Gastroesophageal sphincter (tissue), 4 donors: ENCODE measurements at places on chromosomes 7 and 10.

- ATAC-seq, result no peak
These were observed 84.9 kb upstream of the GATA3 start for GRCh38 chr10:7969623-7970022.

DNA sequence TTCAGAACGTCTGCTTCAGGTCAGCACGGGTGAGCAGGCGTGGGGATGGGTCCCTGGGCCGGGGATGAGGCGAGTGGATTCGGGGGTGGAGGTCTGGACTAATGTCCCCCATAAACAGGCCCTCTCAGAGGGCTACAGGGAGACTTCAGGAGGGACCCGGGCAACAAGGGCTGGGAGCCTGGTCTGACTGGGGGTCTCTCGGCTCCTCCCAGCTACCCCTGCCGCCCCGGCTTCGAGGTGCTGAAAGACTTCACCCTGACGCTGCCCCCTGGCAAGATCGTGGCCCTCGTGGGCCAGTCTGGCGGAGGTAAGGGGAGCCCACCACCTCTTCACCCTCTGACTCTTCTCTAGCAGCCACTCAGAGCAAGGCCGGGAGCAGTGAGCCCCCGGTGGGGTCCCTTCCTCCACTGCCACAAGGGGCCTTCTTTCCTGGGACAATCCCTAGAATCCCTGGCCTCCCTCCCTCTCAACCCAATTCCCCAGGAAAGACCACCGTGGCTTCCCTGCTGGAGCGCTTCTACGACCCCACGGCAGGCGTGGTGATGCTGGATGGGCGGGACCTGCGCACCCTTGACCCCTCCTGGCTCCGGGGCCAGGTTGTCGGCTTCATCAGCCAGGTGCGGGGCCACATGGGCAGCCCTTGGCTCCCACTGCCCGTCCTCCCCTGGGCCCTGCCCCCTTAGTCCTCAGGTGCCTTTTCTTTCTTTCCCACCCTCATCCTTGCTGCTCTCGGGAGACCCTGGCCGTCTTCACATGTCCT is 7.5 kb upstream of the ASIC3 start:
- no peak for ATAC-seq

DNA sequence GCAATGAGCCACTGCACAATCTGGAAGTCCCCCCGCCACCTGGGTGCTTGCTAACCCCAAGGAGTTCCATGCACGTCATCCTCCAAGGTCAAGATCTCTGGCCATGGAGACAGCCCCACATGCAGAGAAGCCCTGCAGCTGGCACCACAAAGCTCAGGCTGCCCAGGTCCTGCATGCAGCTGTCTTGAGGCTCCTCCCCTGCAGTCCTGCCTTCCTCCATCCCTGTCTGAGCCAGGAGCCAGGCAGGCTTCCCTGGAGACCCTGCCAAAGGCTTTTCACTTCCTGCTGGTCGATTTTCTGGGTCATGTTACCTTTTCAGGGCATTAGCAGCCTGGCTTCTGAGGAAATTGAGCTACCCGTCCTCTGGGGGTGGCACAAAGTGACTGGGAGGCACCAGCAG is 12.5 kb upstream of the TMEM72 start:
- ATAC-seq, result no peak

DNA sequence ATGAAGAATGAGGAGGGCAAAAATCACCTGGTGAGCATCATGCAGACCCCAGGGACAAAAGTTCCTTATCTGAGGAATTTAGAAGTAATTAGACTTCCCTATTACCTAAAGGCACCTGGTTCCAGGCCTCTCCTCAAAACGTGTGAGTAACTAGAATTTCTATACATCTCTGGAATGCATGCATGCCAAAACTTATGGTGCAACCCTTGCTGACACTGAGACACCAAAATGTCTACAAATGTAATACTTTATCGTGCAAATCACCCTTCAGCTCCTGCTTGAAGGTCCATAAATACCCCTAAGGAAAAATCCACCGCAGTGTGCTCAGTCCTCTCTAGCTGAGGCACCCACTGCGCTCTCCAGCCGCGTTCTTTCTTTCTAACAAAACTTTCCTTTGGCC is 84.2 kb downstream of the PAXIP1 start:
- no peak for ATAC-seq

GRCh38 chr7:50147951-50148808 is 55.1 kb upstream of the ZPBP start:
- ATAC-seq, result no peak

- peak; percentile 74 for ATAC-seq
These were observed 20.4 kb downstream of the SH2B2 start for GRCh38 chr7:102306916-102307677.

DNA sequence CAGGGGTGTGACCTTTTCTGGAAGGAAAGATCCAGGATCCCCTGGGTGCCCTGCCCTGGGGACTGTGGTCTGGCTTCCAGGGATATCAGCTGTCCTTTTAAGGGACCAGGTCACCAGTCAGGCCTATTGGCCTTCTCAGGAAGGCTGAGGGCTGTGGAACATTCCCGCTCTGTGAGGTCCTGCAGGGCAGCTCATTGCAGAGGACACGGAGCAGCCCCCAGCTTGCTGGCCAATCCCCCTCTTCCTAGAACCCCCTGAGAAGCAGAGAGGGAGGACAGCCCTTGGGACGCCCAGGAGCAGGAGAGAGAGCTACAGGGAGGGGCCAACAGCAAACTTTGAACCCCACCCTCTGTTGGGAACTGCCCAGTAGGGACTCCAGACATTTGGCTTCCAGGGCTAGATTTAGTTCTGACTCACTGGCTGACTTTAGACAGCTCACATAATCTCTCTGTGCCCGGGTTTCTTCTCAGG is 67.9 kb upstream of the COL13A1 start:
- peak; percentile 28 for ATAC-seq

DNA sequence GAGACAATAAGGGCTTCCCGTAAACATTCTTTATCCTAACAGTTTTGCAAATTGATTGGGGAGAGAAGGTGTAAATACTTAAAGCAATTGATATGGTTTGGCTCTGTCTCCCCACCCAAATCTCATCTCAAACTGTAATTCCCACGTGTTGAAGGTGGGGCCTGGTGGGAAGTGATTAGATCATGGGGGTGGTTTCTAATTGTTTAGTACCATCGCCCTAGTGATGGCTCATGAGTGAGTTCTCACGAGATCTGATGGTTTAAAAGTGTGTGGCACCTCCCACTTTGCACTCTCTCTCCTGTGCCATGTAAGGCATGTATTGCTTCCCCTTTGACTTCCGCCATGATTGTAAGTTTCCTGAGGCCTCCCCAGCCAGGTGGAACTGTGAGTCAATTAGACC is 22.1 kb upstream of the CAPZA2 start:
- no peak for ATAC-seq

- ATAC-seq, result no peak
These were observed 197.3 kb downstream of the PPP1R9A start for GRCh38 chr7:95104739-95105138.

GRCh38 chr10:98436704-98437103 is 10.0 kb downstream of the HPS1 start:
- no peak for ATAC-seq

GRCh38 chr7:27201580-27202017 is 1.7 kb upstream of the HOXA13 start:
- ATAC-seq, result no peak

DNA sequence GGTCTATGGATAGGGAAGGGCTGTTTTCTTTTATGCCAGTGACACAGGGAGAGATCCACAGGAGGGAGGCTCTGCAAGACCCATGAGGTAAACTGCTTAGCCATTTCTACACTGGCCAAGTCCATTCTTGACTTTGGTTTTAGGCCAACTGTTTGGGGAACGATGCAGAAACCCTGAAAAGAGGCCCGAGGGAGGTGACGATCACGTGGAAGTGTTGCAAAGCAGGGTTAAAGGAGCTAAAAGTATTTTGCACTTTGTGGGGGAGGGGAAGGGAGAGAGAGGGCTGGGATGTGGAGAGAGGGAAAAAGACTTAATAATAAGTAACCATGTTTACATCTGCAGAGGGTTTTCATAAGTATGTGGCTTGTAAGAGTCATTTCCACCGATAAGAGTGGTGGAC is 239.7 kb downstream of the EMX2 start:
- no peak for ATAC-seq

GRCh38 chr10:131212763-131213325 is 98.7 kb downstream of the TCERG1L start:
- ATAC-seq, result no peak

DNA sequence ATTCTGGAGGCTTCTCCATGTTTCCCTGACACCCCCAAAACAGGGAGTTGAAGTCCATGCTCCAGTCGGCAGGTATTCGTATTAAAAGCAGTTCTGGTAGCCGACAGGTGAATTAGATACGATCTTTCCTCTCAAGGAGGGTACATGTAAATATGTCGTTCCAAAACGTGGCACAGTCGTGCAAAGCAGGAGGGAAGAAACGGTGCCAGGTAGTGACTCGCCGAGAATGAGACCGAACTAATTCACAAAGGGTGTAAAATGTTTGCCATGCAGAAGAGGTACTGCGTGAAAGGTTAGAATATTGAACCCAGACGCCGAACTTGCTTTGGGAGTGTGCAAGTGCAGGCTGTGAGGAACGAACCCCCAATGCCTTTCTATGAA is 483 bp downstream of the EDRF1 start:
- ATAC-seq, result no peak

GRCh38 chr7:158676171-158676840 is 28.3 kb downstream of the NCAPG2 start:
- ATAC-seq, result no peak

DNA sequence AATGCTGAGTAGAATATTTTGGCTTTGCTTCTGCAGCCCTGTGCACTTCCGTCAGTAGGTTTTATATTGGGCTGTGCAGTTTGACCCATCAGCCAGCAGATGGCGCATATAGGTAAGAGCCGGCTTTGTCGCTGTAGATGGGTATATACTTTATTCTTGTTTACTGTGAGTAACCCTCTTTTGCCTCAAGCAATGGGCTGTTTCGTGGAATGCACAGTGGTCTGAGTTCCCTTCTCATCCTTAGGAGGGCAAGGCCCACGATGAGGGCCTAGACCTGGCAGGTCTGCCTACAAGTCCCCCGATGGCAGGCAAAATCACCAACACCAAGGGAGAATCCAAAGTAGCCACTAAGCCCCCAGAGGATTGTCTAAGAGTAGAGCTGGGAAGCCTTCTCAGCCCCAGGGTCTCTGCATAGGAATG is 1002.9 kb upstream of the KCND2 start:
- no peak for ATAC-seq

- ATAC-seq, result no peak
These were observed 103.0 kb downstream of the NXPH1 start for GRCh38 chr7:8536431-8536830.

GRCh38 chr10:88620441-88620840 is 33.9 kb downstream of the LIPJ start:
- no peak for ATAC-seq

DNA sequence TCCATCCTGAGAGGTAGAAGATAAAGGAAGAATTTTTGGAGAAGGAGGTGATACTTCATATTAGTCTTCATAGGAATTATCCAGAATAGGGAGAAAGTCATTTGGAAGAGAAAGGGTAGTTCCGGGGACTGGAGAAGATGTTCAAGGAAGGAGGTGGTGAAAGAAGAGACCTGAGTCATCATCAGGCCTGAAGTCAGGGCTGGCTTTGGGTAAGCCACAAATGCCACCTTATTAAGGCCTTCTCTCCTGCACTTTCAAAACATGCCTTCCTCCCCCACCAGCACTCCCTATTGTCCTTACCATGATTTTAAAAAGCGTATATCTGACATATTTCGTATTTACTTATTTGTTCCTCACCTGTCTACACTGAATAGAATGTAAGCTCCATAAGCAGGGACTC is 112.2 kb upstream of the LRGUK start:
- ATAC-seq, result no peak

GRCh38 chr10:122953902-122954730 is at the start of gene C10orf88:
C10orf88 (minus strand) TSS chr10:122954227; CDS start chr10:122954178, 49 bp downstream.
- ATAC-seq, result peak; percentile 100

- no peak for ATAC-seq
These were observed 610.2 kb downstream of the AUTS2 start for GRCh38 chr7:70208236-70209063.

DNA sequence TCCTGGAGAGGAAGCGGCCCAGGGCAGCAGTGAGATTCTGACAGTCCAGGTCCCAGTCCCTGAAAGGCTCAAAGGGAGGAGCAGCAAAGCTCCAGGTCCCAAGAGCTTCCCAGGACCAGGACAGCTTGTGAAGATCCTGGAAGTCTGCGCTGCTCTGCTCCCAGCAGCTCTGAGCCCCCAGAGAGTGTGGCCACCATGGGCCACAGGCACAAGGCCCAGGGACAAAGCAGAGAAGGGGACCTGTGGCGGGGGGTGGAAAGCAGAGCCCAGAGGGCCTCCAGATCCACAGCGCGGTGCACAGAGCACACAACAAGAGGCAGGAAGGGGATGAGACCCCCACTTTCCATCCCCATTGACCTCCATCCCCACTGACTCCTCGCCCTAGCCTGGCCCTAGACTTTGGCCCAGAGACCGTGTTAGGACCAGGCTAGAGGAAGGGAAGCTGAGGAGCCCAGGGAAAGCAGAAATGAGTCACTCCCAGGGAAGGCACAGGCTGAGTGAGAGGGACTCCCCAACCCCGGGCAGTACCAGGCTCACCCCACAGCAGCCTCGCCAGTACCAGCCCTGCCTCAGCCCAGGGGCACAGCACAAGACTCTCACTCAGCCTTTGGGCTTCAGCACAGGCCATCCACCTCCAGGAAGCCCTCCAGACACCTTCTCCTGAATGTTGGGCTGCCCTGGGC is 75.5 kb downstream of the GRID1 start:
- no peak for ATAC-seq

GRCh38 chr7:152902054-152902453 is 142.5 kb downstream of the ACTR3B start:
- no peak for ATAC-seq

GRCh38 chr7:2354939-2355704 is 495 bp downstream of the EIF3B start:
- peak; percentile 3 for ATAC-seq

DNA sequence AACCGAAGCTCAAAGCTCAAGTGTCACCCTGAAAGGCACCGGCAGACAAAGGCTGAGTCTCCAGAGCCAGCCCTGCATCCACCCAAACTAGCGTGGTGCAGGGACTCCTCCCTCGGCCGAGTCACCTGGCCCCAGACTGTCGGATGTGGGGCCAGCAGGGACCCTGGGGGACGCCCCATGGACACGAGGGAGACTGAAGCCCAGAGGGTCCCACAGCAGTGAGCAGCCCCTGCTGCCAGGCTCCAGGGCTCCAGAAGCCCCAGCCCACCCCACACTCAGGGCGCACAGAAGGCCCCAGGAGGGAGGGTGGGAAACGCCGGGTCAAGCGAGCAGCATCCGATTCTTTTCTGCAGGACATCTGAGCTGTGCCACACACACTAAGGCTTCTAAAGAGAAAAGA is 20.2 kb downstream of the GPR146 start:
- ATAC-seq, result no peak

GRCh38 chr10:123151737-123152135 is 2.5 kb upstream of the BUB3 start:
- no peak for ATAC-seq
